Substantia nigra (tissue), 51 donors: ENCODE measurements at places on chromosomes 3 and 15.

DNA sequence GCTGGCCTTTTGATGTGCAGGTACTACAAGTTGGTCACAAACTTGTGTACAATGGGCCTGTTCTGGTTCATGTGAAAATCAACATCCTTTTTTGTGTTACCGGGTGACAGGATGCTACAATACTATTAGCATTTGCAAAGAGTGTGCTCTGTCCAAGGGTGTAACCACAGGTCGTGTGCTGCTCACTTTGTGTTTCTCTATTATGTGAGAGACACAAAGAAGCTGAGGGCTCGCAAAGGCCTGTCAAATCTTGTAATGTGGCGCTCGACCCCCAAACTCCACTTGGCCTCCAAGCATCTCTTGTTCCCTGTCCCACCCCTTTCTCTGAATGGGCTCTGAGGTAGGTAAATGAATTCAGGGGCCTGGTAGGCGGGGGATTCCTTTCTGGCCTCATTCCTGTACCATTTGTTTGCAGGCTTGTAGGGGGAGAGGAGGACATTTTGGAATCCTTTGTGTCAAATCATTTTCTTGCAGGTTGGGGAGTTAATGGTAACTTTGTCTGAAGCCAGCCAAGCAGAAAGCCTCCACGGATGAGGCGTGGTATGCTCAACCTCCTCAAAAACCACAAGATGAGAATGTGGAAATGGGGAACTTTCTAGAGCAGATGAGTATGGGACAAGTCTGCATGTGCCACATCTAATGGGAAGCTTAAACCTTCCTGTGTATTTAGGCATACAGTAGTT, 109.1 kb downstream of the OPA1 start:
- no peak for DNase-seq

- no peak for DNase-seq
These were observed 96.0 kb downstream of the C3orf70 start for GRCh38 chr3:185056908-185057307.

DNA sequence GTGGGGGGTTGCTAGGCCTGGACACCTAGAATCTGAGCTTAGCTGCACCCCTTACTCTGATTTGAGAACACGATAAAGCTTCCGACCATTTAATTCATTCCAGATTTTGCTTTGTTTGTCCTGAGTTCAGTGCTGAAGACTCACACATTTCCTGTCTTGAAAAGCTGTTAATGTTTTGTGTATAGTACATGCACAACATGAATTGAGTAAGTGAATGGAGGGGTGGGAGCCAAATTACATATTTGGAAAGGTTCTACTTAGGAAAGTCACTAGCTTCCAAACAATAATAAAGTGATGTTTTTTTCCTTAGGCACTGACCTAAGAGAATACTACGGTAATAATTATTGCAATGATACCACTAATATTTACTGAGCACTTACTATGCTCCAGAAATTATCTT, 955.2 kb upstream of the NR2F2 start:
- no peak for DNase-seq

DNA sequence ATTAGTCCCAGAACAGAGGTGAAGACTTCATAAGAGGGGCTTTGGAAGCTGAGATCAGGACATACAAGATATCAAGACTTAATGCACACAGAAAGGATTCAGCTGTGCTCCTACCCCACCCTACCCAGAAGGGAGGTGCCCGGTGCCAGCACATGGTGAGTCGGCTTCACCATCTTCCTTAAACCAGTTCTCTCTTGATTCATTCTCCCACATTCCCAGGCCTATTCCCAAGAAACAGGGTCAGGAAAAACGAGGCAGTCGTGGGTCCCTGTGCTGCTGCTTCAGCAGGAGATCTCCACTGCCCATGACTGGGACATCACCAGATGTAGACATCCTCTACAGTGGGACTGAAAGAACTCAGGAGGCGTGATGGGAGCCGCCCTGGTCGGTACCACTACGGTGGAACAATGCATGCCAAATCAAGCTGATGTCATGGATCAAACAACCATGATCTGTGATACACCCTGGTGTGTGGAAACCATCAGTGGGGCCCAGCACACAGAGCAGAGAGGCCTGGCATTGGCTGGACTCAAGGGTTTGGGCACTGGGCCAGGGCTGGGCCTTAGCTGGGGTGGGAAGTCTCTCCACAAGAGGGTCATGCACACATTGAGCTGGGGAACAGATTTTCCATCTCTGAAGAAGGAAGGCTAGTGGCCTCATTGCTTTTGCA, 41.9 kb downstream of the CCDC12 start:
- DNase-seq: no peak

GRCh38 chr15:43880406-43881194, 53.8 kb downstream of the WDR76 start:
- no peak for DNase-seq

DNA sequence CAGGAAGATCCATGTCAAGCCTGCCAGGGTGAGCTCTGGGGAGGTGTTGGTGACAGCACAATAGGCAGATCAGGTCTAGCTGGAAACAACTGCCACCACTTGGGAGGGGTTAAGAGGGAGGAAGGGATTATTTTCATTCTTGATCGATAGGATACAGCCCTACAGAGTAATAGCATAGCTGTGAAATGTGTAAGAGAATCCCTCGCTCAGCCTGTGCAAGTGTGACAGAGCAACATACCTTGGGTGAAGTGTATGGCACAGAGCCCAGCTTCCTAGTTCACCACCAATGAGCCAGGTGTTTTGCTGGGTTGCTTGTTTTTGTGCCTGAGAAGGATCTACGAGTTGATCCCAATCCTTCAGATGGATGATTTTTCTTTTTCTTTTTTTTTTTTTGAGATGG, 9.2 kb upstream of the DCUN1D1 start:
- no peak for DNase-seq

GRCh38 chr15:36208868-36209582, 370.4 kb upstream of the CDIN1 start:
- no peak for DNase-seq

GRCh38 chr3:14137445-14137844, 12.6 kb downstream of the TMEM43 start:
- DNase-seq: peak; percentile 43
